ENCODE measurements at places on chromosomes 1 and 21.

GRCh38 chr1:74246315-74246714 is 11.1 kb downstream of the TNNI3K start:
- no peak for DNase-seq

DNA sequence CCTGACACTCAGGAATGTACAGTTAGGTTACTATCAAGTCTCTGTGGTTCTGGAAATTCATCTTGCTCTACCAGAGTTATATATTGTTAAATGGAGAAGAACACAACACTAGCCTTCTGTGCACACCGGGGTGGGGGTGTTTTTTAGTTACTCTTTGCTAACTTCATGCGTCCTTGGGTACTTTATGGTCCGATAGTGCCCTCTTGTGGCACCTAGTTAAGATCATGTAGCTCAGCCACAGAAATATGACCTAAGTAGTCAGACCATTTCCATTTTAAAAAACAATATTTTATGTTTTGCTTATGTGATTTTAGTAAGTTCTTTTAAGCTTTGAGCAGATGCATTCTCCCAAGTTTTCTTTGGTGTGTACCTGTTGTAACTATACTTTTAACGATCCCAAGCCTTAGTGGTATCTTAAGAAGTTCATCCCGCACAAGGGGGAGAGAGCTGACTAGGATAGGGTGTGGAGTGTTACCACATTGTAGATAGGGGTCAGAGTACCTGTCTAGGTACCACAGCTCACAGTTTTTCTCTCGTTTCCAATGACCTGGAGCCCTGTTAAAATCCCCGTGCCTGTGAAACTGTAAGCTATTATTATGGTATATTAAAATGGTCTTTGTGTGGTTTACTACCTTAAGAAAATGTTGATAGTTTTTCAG is 20.6 kb upstream of the SH3D21 start:
- DNase-seq: peak; percentile 54

- no peak for DNase-seq
These were observed 497.9 kb upstream of the NEGR1 start for GRCh38 chr1:72780212-72780611.

GRCh38 chr1:82466891-82467290 is 666.2 kb downstream of the ADGRL2 start:
- DNase-seq: no peak

- DNase-seq: no peak
These were observed 7.0 kb downstream of the OPRD1 start for GRCh38 chr1:28819020-28819419.

- no peak for DNase-seq
These were observed 2.0 kb downstream of the CR1 start for GRCh38 chr1:207497941-207498340.
